ENCODE measurements at places on chromosomes 12 and 14.
A peak's percentile ranks its signal among the peaks of the same experiment; 100 is the strongest.

DNA sequence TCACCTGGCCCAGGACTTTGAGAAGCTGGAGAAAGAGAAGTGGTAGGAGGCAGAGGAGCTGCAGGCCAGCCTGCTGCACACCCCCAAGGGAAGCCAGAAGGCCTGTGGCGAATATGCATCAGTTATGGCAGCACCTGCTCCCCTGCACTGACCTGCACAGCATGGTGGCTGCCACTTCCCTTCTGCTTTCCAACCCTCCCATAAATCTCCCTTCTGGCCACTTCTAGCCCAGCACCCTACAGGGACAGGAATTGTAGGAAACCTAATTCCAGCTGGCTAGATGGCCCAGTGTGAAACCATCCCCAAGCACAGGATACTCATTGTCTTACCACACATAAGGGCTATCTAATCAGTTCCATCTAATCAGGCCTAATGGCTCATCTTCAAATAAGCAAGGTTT is 136.3 kb downstream of the TBX3 start:
- peak; percentile 17 for DNase-seq

GRCh38 chr12:49806321-49806813 is 21.8 kb downstream of the NCKAP5L start:
- DNase-seq: no peak

DNA sequence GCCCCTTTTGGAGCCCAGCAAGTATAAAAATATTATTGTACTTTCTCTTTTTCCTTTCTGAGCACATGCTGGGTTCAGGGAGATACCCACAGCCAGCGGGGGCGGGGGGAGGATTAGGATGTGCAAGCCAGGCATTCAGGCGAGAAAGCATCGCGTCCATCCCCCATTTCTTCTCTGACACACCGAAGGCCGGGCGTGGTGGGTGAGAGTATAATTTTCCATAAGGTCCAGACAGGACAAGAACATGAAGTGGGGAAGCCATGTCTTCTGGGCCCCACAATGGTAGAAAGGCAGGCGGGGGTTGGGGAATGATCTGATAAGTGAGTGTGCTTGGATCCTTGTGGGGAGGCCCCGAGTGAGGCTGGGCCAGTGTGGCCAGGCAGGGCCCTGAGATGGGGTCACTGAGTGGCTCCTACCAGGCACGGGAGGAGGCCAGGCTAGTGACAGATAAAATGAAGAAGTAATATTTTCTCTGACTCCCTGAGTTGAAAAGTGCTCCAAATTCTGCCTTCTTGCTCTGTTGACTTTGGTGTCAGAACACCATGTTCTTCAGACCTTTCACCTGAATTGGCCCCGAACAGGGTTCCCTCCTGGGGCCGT is 10.7 kb upstream of the LRTM2 start:
- no peak for DNase-seq

DNA sequence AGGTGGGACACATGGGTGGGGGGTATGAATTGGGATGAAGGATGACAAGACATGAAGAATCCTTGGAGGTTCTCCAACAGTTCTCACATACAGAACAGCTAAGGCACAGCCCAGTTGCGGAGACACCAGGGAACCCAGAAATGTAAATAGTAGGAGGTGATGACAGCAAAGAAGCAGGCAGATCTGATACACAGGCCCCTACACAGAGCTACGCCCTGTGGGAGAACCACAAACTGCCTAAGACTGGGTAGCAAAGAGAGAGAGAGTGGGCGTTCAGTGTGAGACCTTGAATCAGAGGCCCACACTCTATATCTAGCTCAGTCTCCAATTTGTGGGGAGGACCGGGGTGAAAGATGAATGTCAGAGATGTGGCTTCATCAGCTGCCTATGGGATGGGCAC is 9.5 kb upstream of the NUMB start:
- DNase-seq: no peak

GRCh38 chr14:34966413-34966812 is 16.4 kb upstream of the SRP54 start:
- no peak for DNase-seq

DNA sequence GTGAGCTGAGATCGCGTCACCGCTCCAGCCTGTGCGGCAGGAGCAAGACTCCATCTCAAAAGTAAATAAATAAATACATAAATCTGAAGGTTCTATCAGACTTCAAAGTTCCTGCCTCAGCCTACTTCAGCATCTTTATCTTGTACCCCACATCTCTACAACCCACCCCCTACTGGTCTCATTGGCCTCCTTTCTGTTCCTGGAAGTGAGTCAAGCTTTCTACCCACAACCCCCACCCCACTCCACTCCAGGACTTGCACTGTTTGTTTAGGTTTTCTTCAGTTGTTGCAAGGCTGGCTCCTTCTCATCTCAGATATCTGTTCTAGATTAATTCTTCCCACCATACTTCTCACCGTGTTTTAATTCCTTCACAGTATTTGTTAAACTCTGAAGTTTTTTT is 714 bp upstream of the PSMC6 start:
- no peak for DNase-seq

- no peak for DNase-seq
These were observed 62.1 kb upstream of the NAV3 start for GRCh38 chr12:77768558-77768957.

- DNase-seq: peak; percentile 77
These were observed 411 bp downstream of the BTBD7 start for GRCh38 chr14:93332397-93332852.

- DNase-seq: no peak
These were observed 39.2 kb upstream of the KRR1 start for GRCh38 chr12:75550401-75551240.

DNA sequence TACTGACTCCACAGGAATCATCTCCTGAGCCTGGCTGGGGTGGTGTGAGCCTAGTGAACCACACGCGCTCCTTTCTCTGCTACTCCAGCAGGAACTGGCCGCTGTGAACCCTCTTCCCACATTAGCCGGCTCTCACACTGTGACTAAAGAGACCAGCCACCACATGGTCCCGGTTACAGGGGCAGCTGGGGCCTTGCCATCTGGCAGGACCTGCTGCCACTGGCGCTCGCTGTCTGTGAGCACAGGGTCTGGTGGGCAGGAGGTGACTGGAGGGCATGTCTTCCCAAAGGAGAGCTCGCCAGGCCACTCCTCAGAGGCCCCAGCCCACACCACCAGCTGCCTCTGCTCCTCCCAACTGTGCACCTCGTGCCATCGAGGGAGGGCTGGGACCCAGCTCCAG is 99.3 kb downstream of the SINHCAF start:
- no peak for DNase-seq

GRCh38 chr12:130831246-130831645 is 7.8 kb downstream of the STX2 start:
- DNase-seq: no peak

DNA sequence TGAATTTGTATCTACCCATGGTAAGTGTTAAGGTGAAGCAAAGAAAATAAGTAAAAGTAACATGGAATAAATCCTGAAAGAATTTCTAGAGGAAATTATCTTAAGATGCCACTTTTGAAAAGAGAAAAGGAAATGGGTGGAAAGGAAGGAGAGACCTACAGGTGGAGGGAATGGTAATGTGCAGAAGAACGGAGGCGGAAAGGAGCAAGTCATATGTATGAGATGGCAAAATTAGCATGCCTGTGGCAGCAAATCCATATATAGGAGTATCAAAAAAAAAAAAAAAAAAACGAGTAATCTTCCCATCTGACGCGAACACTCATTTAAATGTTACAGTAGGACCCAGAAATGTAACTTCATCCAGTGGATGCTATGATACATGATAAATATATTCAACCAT is 23.0 kb downstream of the OSBPL8 start:
- DNase-seq: no peak

DNA sequence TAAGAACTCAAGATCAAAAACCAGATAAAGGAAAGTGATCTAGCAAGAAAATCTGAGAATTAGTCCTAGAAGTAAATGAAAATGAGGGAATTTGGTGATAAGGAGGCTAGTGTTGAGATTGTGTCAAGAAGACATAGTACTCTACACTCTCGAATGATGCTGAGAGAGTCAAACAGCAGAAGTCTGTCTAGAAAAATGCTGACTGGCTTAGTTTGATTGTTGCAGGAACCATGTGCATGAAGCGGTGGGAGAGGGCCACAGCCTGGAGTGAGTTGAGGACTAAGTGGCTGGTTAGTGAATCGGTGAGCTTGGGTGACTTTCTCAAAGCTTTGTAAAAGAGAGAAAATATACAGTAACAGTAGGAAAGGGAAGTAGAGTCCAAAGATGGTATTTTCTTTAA is 124.5 kb downstream of the LRIG3 start:
- DNase-seq: no peak

DNA sequence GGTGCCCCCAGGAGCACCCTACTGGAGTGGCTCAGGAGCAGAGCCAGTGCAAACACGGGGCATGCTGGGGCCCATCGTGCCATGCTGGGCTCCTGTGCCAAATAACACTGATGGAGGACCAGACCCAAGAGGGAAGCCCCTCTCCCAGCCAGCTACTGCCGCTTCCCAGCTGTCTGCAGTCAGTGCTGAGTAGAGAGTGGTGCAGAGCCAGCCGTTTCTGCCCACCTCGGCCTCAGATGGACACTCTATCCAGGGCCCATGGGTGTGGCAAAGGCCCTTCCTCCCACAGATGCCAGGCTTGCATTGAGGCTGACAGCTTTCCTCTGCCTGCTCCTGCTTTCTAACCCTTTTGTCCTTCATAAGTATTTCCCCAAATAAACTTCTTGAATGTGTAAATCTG is 13.2 kb downstream of the CLBA1 start:
- no peak for DNase-seq

DNA sequence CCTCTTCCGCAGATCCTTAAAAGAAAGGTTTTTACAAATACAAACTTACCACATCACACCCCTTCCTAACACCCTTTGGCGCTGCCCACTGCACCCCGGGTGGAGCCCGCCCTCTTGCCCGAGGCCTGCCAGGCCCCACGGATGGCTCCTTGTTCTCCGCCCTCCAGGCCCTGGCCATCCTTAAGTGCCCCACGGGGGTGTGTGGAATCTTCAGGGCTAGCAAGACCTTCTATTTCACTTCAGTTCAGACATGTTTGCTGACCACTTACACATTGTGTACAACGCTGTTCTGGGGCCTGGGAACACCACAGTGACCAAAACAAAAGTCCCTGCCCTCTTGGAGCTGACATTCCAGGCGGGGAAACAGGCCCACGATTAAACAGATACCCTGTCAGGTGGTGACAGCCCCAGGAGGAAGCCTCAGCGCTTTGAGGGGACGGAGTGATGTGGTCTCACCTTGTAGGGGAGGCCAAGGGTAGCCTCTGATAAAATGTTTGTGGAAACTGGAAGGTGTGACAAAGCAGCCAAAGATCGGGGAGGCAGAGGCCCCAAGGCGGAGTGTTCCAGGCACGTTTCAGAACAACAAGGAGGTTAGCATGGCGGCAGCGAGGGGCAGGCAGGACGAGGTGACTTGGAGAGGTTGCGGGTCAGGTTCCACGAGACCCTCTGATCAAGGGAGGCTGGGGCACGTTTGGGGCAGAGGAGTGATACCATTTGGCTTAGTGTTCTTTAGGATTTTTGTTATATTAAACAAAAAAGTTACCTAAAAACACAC is 27.0 kb downstream of the TPCN1 start:
- DNase-seq: no peak

DNA sequence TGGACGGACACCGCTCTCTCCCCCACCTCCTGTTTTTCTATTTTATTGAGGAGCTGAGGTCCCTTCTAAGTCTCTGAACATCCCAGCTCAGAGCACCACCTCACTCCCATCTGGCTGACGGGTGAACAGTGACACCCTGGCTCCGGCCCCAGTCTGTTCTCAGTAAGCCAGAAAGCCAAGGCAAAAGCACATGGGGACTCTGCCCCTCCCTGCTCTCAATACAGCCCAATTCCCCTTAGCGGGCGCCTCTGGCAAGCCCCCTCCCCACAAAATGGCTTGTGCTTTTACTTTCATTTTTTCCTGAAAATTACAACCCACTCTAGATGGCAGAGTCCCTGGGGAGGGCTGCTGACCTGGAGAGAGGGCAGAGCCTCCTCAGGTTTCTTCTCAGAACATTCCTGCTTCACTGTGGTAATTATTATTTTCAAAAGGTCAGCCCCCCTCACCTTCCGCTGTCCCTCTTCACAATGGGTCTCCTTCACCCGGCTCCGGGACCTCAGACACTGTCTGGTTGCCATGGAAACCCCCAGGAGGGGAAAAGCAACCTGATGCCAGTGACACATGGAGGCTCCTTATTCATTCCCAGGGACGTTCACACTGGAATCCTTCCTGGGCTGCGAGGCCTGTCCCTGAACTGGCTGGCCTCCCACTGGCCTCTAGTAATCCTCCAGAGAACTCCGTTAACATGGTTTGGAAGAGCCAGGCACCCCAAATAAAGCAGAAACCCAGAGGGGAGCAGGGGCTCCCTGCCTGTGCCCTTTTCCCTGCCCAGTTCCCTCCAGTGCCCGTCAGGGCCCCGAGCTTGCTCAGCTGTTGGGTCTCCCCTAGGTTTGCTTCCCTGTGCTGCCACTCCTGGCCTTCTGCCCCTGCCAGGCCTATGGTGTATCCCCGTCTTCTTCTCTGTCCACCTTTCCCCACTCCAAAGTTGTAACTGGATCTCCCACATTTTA is 15.9 kb downstream of the COL2A1 start:
- DNase-seq: peak; percentile 77

DNA sequence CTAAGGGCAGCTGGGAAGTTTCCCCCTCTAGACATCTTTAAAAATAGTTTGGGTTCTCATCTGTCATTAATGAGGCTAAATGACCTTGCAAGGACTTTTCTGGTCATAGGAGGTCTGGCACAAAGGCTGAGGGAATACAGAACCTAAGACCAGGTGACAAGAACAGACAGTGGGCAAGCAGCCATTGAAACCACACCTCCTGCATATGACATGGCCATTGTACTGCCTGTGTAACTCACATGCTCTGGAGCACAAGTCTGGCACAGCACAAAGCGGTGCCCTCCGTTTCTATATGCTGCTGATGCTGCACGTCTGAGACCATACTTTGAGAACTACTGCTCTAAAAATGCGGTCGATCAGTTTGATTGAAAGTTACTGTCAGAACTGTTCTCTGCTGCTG is 143.3 kb downstream of the APAF1 start:
- DNase-seq: no peak

GRCh38 chr14:71799841-71800240 is 132.4 kb upstream of the RGS6 start:
- DNase-seq: no peak

DNA sequence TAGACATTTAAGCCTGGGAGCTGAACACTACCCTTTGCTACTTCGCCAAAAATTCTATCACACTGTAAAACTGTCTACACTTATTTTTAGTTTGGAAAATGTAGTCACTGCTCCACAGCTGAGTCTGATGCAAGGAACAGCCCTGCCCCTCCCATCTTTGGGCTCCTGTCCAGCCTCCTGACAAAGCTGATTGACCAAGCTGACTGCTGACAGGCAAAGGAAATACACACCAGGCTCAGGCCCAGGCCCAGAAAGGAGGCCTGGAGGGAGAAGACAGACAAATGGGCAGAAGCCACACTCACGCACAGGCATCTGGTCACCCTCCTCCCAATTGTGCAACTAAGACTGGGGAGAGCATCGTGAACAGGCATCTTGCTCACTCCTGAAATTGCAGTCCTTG is 55.3 kb downstream of the ISCA2 start:
- no peak for DNase-seq

GRCh38 chr12:4572680-4573079 is 10.7 kb downstream of the DYRK4 start:
- no peak for DNase-seq
